ENCODE measurements at places on chromosomes 16 and 17.

- DNase-seq = no peak
Measured at GRCh38 chr16:7051591-7052349, 280.9 kb upstream of the RBFOX1 start.

DNA sequence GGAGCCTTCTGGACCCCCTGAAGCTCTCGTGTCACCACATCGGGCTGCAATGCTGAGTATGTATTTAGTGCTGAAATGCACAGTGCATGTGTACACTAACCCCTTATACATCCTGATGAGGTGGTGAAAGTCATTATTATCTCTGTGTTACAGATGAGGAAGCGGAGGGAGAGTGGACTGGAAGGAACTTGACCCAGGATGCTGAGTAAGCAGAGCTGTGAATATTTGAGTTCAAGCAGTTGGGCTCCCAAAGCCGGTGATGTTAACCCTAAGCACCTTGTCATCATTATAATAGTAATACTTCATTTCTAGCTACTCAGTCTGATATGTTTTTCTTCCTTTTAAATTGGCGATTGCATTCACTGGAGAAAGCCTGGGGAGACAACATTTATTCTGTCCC, 25.9 kb upstream of the NKD1 start:
- DNase-seq = no peak

- DNase-seq = peak; percentile 63
Measured at GRCh38 chr17:33292981-33293867, at the start of gene ASIC2. ASIC2 (minus strand) TSS chr17:33293295.

GRCh38 chr17:57082441-57082840, 2.6 kb upstream of the AKAP1 start:
- no peak for DNase-seq

DNA sequence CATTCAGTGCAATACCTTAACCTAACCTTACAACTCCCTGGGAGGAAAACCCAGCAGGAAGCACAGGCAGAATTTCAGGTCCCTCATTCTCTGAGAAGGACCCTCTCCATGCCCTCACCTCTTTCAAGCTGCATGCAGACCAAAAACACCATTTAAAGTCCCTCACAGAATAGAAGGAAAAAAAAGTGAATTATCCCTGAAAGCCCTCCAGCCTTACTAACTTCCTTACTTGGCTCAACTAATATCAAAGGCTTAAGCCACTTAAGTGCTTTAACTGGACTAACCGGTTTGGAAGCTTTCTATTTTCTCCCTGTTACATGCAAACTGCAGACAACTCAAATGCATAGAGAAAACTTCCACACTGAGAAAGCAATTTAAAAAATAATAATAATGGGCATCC, 60.5 kb downstream of the ADAMTS18 start:
- DNase-seq = no peak

GRCh38 chr16:66134875-66135274, 231.6 kb upstream of the CDH5 start:
- no peak for DNase-seq

GRCh38 chr16:50246299-50247122, 19.8 kb upstream of the ADCY7 start:
- no peak for DNase-seq

DNA sequence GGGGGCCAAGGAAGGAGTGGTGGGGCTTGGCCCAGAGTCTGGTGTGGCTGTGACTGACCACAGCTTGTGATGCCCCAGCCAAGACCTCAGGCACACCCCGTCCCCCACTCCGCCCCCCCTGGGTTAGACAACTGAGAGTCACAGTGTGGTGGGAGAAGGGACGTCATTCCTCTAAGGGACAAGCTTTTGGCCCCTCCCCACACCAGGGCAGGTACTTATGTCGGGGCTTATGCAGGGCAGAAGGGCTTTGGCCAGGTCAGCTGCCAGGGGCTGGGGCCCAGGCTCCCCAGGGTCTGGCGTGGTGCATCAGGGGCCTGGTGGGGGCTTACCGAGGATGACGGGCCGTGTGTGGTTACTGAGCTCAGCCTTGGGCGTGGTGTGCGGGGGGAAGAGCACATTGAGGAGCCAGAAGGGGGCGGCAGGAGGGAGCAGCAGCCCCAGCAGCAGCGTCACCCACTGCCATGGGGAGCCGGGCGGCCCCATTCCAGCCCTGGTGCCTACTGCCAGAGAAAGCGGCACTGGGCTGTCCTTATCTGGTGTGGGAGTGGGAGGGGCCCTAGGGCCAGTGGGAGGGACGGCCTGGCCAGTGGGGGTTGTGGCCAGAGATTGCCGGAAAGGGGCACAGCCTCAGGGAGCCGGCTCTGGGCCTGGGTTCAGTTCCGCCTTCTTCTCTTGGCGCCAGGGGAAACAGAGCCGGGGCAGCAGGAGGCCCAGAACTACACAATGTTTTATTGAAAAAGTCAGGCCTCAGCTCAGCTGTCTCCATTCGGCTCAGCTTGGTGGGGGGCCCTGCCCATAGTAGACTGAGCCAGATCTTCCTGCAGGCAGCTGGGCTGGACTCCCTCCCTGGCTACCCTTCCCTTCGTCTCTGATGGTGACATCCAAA, at the start of gene LCAT:
TSS of gene LCAT (minus strand) at position 502 of the 886 bp plus-strand sequence. CDS start at position 483, 19 bp downstream.
- no peak for DNase-seq

DNA sequence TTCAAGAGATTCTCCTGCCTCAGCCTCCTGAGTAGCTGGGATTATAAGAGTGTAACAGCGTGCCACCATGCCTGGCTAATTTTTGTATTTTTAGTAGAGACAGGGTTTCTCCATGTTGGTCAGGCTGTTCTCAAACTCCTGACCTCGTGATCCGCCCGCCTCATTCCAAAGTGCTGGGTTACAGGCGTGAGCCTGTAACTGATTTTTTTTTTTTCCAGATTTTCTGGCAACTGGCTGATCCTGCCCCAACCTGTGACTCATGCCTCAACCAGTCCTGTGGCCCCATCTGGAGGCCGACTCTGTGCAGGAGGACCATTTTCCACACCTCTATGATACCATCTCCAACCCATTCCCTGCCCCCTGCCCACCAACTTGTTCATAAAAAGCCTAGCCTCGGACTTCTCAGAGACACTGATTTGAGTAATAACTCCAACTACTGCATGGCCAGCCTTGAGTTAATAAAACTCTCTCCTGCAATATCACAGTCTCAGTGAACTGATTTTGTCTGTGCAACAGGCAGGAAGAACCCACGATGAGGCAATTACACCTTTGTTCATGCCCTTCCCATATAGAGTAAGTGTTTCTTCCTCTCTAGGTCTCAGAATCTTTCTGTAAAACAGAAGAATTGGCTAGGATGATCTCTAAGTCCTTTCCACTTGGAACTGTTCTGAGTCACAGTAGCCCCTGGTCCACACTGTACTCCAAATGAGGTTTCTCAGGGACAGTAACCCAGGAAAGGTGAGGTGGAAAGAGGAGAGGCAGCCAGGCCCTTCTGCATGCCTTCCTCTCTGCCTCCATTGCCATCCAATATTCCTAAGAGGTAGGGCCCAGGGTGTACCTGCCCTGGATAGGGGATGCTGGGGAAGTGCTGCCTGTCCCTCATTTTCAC, 8.8 kb upstream of the CNOT1 start:
- DNase-seq = peak; percentile 93

DNA sequence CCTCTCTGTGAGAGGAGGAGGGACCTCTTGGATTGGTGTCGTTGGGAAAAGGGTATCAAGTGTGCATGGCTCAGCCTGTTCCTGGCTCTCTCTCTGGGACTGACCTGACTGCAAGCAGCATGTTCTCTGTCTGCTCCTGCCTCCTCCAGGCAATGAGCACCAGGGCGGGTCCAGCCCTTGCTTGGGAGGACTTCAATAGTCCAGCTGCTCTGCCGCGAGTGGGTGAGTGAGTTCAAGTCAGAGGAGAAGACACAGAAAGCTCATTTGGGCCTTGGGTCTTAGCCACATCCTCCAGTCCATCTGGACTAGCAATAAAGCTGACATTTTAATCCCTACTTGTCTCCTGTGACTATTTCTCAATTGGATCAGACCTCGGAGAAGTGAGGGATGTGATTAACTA, 25.2 kb upstream of the TNS4 start:
- DNase-seq = peak; percentile 64

- DNase-seq = no peak
Measured at GRCh38 chr16:86608301-86608747, 30.0 kb downstream of the FOXL1 start.

DNA sequence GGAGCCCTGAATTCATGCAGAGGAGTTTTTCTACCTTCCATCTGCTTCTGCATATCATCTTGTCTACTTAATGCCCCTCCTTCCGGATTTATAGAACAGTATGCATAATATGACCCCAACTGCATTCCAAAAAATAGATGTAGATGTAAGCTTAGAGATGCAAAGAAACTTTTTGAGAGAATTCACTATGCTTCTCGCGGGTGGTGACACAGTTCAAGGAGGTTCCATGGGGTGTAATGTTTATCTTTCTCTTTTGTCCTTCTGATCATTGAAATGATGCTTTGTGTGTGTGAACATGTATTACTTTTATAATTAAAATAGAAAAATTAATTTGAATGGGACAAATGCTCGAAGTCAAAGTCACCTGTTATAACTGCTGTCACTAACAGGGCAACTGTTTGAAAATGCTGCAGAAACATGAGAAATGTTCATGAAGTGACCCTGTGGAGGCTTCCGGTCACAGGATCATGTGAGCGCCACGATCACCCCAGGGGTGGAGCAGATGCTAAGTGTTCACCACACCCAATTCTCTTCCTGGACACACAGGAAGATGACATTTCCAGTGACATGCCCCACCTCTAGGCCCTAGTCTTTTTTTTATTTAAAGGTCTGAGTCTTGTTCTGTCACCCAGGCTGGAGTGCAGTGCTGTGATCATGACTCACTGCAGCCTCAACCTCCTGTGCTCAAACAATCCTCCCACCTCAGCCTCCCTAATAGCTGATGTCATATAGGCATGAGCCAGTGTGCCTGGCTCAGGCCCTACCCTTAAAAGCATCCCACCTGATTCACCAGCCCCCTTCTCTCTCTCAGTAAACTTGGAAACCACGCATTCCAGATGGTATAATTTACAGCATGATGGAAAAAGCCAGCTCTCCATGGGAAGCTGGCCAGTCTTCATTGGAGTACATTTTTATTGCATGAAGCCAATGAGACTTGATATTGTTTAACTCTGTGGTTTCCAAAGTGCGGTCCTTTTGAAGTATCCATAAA, 21.0 kb upstream of the AGRP start:
- DNase-seq = no peak

GRCh38 chr17:68431661-68432071, 25.6 kb downstream of the WIPI1 start:
- DNase-seq = peak; percentile 23

- peak; percentile 62 for DNase-seq
Measured at GRCh38 chr16:995087-995486, 13.5 kb downstream of the SOX8 start.

DNA sequence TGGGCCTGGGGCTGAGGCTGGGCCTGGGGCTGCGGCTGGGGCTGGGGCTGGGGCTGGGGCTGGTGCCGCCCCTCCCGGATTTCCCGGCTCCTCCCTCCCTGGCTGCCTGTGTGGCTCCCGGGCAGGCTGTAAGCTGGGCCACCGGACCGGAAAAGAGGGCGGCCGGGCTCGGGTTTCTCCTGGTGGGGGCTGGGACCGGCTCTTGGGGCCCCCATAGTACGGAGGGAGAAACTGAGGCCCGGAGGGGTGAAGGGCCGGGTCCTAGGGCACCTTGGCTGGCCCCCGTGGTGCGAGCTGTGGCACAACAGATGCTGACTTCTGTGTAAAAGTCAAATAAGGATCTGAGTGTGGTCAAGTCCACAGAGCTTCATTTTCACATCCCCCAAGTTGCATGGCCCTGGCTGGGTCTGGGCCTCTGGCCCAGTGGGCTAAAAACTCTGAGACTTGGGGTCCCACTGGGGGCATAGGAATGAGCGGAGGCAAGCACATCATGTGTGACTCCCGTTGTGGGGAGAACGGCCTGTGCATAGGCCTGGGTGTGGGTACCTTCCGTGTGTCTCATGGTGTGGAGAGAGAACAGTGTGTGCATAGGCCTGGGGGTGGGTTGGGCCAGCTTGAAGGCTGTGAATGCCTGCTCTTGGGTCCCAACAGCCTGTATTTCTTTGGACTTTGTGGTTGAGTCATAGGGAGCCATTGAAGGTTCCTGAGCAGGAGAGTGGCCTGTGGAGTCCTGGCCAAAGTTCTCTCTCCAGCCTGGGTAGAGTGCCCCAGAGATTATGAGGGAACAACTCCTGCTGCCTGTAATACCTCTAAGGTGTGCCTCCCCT, 123.9 kb upstream of the CIBAR2 start:
- no peak for DNase-seq

GRCh38 chr16:17266608-17267313, 204.0 kb downstream of the XYLT1 start:
- no peak for DNase-seq

DNA sequence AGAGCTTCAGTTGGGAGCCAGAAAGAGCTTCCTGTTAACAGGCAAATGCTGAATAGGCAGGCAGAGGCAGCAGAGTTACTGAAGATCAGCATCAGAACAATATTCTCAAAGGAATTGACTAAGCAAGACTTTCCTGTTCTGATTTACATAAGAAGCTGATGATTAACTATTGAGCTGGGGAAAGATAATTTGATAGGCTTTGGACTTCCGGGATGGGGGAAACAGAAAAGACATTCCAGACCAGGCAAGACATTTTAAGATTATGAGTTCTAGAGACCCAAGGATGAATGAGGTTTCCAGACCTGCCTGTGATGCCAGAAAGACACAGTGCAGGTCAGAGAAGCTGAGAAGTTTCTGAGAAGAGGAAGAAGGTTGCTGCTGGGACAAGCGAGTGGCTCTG, at the start of gene CES5A:
TSS of gene CES5A (minus strand) at position 101 of the 400 bp plus-strand sequence. CDS start 152 bp downstream, outside the sequence.
- no peak for DNase-seq

DNA sequence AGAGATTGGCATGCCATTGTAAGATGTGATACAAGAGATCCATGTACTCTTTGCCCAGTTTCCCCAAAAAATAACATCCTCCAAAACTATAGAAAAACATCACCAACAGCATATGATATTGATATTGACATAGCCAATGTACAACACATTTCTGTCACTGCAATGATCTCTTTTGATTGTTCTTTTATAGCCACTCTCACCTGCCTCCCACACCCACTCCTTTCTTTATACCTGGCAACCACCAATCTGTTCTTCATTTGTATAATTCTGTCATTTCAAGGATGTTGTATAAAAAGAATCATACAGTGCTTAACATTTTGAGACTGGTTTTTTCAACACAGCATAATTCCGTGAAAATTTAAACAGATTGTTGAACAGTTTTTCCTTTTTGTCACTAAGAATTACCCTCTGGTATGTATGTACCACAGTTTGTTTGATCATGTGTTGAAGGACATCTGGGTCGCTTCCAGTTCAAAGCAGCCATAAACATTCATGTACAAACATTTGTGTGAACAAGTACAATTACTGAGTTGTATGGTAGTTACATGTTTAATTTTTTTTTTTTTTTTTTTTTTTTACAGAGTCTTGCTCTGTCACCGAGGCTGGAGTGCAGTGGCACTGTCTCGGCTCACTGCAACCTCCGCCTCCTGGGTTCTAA, 9.9 kb downstream of the KRTAP9-1 start:
- DNase-seq = no peak

GRCh38 chr16:4846503-4846900, 586 bp downstream of the GLYR1 start:
- peak; percentile 80 for DNase-seq

DNA sequence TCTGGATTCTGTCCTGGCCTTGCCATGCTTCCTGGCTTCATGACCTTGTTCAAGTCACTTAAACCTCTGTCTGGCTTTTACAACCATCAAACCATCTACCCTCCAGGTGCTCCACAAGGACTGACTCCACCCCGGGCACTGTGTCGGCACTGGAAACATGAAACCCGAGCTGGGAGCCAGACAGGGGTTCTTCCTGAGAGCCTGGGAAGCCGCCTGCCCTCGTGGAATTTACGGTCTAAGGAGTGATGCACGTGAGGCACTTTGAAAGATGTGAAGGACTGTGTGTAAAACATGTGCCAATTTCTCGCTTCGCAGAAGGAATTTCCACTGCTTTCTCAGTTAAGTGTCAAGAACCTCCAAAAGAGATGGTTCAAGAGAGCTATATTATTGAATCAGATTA, 11.6 kb downstream of the CDK5R1 start:
- DNase-seq = no peak

- no peak for DNase-seq
Measured at GRCh38 chr17:30300818-30301217, 9.1 kb upstream of the BLMH start.
